ENCODE measurements at places on chromosomes 3 and 15.

- no peak for DNase-seq
Observed at GRCh38 chr3:50350213-50350526, 405 bp downstream of the NPRL2 start.

- DNase-seq = no peak
Observed at GRCh38 chr3:72997421-72997961, 880 bp downstream of the PPP4R2 start.

GRCh38 chr15:98909968-98910885 lies 97.4 kb downstream of the PGPEP1L start:
- DNase-seq = no peak

- no peak for DNase-seq
Observed at GRCh38 chr3:12833222-12834161, 7.9 kb downstream of the RPL32 start.
